ENCODE measurements at places on chromosomes 5 and 9.

- DNase-seq = no peak
Observed at GRCh38 chr5:110852053-110852452, 113.2 kb downstream of the SLC25A46 start.

GRCh38 chr5:126094991-126095390, 328.2 kb upstream of the GRAMD2B start:
- DNase-seq = no peak

DNA sequence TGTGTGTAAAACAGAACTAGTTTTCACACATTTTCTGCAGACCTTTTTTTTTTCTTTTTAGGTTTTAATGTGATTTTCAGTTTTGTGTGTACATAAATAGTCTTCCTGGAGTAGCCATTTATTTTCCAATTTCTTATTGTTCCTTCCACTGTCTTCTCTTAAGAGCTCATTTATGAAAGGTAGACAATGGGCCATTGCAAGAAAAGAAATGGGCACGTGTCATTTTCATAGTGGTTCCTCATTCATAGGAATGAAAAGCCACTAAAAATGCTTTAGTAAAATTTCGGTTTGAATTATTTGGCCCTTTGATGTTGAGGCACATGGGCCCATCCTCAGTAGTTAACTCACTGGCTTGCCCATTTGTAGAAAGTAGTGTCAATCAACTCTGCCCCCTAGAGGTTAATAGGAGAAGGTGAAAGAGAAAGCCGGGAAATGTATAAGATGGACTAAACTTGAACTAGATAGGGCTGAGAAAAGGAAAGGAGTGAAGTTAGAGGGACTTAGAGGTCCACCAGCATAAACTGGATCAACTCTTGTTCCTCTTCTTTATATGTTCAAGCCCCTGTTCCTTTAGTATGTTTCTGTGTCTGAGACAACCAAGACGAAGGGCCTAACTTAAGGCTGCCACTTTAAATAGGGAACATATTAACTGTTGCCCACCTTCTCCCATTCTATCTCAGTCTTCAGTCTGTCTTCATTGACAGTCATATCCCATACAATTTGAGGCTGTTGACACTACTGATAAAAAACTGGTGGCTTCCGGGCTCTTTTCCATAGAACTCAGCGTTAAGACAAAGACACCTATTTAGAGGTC, 72.6 kb downstream of the SMARCA2 start:
- peak; percentile 48 for DNase-seq

DNA sequence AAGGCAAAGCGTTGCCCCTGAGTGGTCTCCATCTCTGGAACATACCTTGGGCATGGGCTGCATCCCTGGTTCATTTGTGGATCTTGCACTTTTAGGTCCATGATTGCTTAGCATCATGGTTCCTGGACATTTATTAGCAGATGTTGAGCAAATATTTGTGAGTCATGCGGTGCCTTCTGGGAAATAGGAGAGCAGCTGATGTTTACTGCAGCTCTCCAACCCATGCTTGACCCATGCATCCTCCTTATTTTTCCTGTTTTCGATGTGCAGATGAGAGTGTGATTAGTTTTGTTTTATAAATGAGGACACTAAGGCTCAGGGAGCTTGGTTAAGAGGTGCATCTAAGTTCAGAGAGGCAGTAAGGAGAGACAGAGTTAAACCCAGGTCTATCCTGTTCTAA, 253.7 kb downstream of the ICE1 start:
- no peak for DNase-seq

- DNase-seq = no peak
Observed at GRCh38 chr9:32986971-32987370, 14.5 kb downstream of the APTX start.

DNA sequence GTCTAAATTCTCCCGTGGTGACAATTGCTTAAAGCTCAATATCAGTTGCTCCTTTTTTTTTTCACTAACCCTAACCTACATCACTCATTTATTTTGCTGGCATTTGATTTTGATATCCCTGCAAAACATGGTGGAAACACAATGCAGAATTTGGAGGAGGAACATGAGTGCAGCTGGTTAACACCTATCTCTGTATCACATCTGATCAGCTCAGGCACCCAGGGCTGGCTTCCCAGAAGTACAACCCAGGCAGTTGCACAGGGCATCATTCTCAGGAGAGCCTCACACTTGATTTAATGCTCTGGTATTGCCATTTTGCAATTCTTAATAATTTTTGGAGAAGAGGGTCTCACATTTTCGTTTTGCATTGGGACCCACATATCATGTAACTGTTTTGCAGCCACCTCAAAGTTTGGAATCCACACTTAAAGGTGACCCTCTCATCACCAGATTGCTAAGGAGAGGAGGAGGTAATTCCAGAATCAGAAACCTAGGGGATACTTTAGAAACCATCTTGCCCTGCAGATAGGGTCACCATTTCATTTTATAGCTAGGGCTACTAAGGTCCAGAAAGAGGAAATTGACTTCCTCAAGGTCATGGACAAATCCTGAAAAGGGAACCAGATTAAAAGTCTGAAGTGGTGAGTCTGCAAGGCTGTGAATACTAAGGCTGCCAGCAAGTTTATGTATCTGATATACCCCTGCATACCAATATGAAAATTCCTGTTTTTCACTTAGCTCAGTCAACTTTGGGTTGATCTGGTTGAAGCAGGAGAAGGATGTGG, 19.3 kb upstream of the ADAM19 start:
- DNase-seq = no peak

GRCh38 chr9:123984802-123985201, 26.8 kb upstream of the LHX2 start:
- DNase-seq = no peak

DNA sequence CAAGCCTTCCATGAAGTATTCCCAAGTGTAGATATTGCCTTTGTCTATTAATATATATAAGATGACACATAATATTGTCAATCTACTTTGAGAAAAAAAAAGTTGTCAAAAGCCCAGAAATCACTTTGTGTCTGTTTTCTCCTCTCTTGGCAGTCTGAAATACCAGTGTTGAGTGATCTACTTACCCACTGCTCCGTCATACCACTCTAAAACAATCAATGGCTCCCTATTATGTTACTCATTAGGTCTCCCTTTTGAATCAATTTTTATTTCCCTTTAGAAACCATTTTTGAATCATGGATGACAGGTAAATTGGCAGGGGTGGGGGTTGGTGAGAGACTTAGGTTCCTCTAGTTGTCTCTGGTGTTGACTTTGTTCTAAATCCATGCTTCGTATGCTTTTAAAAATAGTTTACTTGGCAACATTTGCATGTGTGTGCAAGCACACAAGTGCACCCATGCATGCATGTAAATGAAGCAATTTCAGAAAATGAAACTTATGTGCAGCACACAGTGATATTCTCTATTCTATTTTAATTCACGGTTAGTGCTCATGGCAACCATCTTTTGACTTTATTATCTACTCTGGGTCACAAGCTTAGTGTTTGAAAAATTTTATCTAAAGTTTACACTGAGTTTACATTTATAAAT, 378.9 kb downstream of the RAB3C start:
- no peak for DNase-seq

DNA sequence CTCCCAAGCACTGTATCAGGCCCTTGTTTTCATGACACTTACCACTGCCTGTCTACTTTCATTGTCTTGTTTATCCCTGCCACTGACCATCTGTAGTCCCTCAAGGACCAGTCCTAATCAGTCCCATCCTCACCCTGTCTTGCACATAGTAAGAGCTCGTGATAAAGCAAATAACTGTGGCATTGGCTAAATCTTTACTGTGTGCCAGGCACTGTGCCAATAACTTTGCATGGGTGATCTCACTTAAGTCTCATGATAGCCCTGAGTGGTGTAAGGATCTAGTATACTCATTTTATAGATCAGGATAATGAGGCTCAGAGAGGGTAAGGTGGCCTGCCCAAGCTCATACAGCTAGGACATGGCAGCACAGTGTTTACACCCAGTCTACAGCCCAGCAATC, 5.6 kb downstream of the CDX1 start:
- DNase-seq = peak; percentile 63

- DNase-seq = peak; percentile 67
Observed at GRCh38 chr5:163347671-163348070, 89.7 kb upstream of the CCNG1 start.

- DNase-seq = peak; percentile 36
Observed at GRCh38 chr5:6632324-6632887, 438 bp downstream of the NSUN2 start.

DNA sequence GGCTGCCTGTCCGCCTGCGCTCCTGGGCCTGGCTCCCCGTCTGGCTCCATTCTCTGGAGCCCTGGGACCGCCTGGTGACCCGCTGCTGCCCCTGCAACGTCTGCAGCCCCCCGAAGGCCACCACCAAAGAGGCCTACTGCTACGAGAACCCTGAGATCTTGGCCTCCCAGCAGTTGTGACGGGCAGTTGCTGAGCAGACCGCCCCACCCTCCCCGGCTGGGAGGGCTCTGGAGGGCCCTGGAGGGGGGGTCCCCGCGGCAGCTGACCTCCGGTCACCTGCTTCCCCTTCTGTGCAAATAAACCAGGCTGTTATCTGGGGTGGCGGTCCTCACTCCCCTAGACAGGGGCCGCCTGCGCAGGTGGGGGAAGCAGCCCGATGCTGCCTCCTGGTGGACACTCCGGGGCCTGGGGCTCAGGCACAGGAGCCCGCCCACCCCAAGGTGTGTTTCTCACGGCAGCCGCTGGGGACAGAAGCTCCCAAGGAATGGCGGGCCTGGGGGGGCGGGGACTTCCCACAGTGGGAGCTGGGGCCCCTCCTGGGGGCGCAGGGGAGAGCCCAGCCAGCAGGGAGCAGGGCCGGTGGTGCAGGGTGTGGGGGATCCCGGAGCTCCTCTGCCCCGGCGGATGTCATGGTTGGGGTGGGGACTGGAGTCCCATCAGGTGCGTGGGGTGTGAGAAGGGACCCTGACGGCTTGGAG, 4.7 kb upstream of the TUBB4B start:
- DNase-seq = peak; percentile 85

- no peak for DNase-seq
Observed at GRCh38 chr5:150266871-150267291, 22.7 kb downstream of the CAMK2A start.

DNA sequence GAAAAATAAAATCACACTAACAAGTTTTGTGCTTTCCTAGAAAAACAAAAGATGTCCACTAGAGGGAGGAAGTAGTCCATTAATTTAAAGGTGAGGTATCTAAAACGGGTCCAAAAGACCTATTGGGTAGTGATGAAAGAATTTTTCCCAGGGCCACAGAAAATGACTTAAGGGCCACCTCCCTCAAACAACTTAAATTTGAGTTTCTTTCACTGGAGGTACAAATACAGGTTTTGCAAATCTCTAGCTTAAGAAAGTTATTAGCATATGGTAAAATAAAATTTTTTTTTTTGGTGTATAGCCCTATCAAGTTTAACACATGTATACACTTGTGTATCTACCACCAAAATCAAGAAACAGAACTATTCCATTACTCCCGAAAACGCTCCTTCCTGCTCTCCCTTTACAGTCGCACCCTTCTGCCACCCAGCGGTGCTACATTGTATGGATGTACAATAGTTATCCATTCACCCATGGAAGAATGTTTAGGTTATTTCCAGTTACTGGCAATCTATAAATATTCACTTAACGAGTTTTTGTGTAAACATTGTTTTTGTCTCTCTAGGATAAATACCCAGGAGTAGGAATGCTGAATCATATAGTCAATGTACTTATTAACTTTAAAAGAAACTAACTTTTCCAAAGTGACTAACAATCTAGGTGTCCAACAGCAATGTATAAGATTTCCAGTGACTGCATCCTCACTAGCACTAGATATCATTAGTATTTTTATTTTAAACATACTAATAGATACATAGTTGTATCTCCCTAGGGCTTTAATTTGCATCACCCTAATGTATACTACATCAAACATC, 21.9 kb downstream of the DEPDC1B start:
- DNase-seq = peak; percentile 63

DNA sequence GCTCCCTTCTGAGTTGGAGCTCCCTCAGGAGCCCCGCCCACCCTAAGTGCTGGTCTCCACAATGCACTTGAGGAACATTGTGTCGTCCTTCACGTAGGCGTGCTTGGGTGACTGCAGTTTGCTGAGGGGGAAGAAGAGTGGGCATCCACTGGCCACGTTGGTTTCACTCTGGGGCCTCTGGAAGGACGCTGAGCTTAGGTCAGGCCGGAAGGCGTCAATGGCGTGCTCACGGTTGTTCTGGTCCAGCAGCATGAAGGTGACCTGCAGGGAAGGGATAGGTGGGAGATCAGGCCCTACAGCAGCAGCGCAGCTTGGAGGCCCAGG, 21.7 kb downstream of the TRAF1 start:
- DNase-seq = no peak

DNA sequence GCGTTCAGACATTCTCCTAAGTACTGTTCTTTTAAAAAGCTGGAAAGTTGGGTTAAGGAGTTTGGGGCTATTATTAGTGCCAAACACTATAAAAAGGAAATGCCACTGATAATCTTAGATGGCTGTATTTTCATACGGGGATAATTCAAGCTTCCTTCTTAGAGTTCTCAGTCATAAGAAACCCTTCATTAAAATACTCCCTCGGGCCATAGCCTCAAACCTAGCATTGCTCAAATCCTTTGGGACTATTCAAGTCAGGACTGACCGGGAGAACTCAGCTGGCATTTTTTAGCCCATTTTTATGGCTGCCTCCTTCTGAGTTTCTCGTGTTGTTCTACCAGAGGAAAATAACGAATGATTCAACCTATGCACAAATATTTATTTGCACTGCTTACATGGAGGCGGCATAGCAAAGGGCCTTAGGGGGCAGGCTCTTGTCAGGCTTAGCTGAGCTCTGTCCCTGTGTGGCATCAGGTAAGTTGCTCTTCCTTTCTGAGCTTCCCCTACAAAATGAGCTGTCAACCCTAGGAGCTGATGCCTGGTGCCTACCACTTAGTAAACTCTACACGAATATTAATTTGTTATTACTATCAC, 33.5 kb upstream of the ADAM19 start:
- no peak for DNase-seq

- DNase-seq = no peak
Observed at GRCh38 chr9:134955801-134956200, 38.1 kb upstream of the FCN1 start.

GRCh38 chr9:95017062-95017461, 290.6 kb downstream of the AOPEP start:
- no peak for DNase-seq
